GM23338 (cell line): ENCODE measurements at places on chromosomes 3 and 15. TPM values are rescaled to one million over a fixed set of nuclear protein-coding genes. Genes with fewer than 3 reads are reported as not detected.

DNA sequence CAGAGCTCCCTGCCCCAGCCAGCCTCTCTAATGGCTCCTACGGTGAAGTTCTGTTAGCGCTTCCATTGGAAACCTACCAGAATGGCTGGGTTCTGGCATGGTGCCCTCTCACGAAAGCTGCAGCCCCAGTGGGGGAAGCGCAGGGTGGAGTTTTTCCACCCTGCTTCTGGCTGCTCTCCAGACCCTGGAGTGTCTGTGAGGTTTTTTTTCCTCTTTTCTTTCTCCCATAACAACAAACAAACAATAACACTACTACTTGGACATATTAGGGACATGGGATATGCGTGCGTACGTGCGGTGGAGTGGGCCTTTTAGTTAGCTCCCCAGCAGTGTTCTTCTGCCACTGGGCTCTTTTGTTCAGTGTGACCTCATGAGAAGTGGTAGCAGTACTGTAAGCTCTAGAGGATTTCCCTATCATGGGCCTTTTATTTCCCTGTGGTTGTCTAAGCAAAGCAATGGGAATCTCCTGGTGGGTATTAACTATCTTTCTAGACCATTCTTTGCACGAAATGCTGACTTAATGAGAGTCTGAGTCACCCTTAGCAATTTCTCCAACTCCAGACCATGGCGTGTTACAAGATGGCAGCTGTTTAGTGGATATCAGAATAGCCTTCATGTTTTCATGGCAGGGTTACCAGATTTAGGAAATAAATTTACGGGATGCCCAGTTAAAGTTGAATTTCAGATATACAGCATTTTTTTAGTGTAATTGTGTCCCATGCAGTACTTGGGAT is 161.9 kb downstream of the FNDC3B start:
- no peak for DNase-seq

GRCh38 chr3:41129731-41130130 is 69.6 kb upstream of the CTNNB1 start:
- no peak for DNase-seq

- DNase-seq = peak; percentile 87
These were observed 12.4 kb upstream of the CACNA2D2 start for GRCh38 chr3:50515565-50516439.

GRCh38 chr15:78618490-78618934 is 2.3 kb downstream of the CHRNA3 start:
- peak; percentile 96 for DNase-seq

Gene CAND2
- polyA plus RNA-seq = 4.5 and 5.6 TPM in 2 replicates

Gene GASK1A
- 1.5 and 2.6 TPM in 2 replicates for polyA plus RNA-seq

DNA sequence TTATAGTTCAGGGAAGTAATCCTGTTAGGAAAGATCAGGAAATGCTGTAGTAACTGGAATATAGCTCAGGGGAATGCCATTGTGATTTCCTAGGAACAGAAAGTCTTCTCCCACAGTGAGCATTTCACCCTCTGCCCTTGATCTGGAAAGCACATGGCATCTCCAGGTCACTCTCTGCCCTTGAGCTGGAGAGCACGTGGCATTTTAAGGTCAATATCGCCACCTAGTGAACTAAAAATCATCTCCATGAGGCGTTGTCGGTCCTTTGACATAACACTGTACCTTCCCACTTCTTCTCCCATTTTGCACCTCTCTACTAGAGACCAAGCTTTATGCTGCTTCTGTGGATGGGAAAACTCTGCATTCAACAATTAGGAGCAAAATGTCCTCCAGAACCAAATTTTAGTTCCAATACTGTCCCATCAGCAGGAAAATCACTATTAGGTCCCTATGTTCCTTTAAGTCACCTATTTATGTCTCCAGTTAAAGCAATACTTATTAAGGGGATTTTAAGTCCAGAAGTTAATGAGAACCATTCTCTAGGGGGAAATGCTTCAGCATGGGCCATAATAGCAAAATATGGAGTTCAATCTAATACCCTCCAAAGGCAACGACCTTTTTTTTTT is 54.7 kb upstream of the GK5 start:
- peak; percentile 86 for DNase-seq
